ENCODE measurements at places on chromosomes 11 and 22.

- no peak for DNase-seq
These were observed 69.1 kb upstream of the SUSD2 start for GRCh38 chr22:24112188-24112587.

DNA sequence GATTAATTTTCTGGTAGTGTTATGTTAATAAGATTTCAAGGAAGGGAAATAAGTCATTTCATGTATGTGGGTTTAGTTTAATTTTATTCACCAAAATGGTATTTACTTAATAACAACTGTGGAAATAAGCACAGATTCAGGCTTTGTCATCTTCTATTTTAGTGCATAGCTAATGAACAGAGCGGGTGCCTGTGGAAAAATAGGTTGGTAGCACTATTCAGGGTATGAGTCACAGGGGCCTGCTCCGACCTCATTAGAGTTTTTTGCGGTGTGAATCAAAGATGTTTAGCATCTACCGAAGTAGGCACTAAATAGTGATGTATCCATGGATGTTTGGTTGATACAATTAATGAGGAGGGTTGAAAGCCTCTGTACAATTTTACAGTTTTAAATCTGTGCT lies 78.2 kb downstream of the FAT3 start:
- DNase-seq: peak; percentile 12

- peak; percentile 41 for DNase-seq
These were observed 1.2 kb downstream of the DDX17 start for GRCh38 chr22:38504731-38505540.

DNA sequence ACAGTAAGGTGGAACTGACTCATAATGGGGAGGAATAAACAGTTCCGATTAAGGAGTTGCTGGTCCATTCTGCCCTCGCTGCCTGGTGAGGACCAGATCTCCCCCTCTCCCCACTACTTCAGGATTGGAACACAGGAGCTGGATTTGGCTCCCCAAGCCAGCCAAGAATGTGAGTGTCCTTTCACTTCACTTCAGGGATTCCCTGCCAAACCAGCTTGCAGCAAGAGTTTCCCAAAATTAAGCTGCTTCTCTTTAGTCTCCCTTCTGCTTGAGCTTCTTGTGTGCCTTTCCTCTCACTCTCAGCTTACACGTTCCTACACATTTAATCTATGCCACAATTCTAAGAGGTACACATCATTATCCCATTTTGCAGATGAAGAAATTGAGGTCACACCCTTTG lies 234.1 kb downstream of the BUD13 start:
- DNase-seq: no peak

DNA sequence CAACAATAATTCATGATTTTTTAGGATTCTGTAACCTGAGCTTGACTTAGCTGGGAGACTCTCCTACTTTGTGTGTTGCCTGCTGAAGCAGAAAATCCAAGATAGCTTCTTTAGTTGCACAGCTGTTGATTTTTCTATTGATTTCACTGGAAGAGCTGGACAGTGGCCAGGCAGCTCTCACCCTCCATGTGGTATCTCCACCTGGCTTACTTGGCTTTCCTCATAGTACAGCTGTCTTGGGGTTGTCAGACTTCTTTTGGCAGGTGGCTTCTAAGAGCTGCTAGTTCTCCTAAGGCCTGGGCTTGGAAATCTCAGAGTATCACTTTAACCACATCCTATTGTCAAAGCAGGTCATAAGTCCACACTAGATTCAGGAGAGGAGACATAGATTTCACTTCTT lies 130.8 kb upstream of the SPON1 start:
- DNase-seq: no peak

- DNase-seq: no peak
These were observed 1.7 kb downstream of the TTLL8 start for GRCh38 chr22:50056214-50056972.

GRCh38 chr11:4865855-4866254 lies 15.8 kb upstream of the OR51T1 start:
- no peak for DNase-seq
